ENCODE measurements at places on chromosomes 6 and 20.

GRCh38 chr6:167118006-167118405 lies 4.9 kb upstream of the CCR6 start:
- no peak for DNase-seq

DNA sequence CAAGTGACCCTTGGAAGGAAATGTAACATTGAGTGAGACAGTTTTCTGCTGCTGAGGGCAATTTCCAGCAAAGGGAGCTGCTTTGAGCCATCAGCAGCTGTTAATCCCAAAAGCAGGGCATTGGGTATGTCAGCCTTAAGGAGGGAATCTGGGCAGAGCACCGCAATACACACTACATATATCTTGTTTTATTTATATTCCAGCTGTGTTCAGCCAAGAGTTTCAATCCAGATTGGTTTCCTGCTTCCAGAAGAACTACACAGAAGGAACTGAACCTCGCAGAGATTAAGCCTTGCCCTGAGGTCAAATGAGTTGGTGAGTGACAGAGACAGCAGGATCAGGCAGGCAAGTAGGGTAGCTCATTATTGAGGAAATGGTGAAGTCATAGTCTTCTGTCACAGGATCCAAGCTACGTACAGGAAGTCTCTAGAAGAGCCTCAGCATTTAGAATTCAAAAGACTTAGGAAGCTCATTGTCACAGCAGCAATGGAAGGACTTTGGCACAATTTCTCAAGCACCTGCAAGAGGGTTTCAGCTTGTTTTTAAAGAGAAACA lies 109.9 kb upstream of the HEY2 start:
- no peak for DNase-seq

DNA sequence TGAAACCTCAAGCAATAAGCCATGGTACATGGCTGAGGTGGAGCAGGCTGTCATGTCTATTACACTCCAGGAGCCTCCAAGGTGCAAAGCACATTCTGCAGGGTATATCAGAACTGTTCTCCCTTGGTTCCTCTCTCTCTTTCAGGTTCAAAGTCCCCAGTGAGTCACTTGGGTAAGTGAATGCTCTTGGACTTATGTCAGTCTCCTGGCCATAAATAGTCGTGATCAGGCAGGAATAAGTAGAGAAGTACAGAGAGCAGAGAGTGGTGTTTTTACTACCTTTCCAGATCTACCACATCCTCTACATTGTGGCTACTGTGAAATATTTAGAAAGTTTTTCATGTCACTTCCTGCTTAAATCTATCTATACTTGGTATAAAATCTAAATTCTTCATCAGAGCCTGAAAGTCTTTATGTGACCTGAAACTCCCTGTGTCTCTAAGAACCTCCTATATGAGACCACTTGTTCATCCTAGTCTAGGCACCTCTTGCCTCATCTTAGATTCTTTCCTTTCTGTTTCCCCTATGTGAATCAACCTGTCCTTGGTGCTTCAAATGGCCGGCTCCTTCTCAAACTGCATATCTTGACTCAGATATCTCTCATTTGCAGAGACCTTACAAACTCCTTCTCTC lies 1077.6 kb upstream of the MAP3K7 start:
- DNase-seq, result no peak

- DNase-seq, result no peak
Observed at GRCh38 chr20:51542571-51543421, at the start of gene NFATC2. NFATC2 (minus strand) TSS chr20:51542719; CDS start chr20:51542499, 220 bp downstream.

GRCh38 chr6:125285936-125286335 lies 15.8 kb downstream of the HDDC2 start:
- DNase-seq, result no peak

DNA sequence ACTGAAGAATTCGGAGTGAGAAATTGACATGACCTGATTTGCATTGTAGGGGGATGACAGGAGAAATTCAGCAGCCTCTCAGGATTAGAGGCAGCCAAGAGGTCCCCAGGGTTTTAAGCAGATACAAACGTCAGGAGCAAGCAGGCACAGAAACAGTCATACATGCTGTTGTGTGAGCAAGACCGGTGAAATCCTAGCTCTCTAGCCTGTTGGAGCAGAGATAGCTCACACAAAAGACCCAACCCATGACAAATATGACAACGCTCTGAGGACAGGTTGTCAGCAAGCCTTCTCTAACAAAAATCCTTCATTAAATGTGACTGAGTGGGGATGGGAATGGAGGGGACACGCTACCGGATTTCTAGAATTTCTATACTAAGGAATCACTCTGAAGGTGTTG lies 23.0 kb upstream of the AKAP12 start:
- DNase-seq, result no peak

GRCh38 chr6:32603222-32603621 lies 13.6 kb upstream of the HLA-DRB1 start:
- DNase-seq, result no peak

DNA sequence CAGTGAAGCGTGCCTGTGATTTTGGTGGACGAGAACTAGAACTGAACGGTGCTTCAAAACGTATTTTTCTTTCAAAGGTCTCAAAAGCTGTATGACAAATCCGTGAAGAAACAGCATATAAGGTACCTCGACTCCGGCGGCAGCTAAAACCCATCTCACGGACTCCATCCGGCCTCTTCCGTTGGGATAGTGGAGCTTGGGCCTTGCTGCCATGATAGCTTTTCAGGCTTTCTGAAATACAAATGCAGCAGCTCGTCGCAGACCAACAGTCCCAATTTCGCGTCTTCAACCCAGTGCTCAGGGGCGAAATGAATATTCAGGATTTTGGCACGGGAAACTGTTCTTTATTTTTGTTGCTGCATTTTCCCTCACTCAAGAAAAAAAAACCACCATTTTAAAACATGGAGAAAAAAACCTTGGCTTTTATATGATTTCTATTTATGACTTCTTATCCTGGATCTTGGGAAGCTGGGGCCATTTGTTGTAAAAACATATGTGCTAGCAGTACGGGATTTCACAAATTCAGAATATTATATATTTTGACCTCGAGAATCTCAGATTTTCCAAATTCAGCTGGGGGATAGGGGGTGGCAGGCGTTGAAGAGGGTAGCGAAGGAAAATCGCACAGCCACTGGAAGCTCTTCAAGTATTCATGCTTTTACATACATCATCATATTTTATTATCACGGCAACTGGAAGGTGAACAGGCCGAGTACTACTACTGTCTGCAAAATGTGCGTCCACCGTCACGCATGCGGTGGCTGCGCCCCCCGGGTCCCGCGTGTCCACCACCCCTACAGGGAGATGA lies 849 bp downstream of the GSTA4 start:
- no peak for DNase-seq

DNA sequence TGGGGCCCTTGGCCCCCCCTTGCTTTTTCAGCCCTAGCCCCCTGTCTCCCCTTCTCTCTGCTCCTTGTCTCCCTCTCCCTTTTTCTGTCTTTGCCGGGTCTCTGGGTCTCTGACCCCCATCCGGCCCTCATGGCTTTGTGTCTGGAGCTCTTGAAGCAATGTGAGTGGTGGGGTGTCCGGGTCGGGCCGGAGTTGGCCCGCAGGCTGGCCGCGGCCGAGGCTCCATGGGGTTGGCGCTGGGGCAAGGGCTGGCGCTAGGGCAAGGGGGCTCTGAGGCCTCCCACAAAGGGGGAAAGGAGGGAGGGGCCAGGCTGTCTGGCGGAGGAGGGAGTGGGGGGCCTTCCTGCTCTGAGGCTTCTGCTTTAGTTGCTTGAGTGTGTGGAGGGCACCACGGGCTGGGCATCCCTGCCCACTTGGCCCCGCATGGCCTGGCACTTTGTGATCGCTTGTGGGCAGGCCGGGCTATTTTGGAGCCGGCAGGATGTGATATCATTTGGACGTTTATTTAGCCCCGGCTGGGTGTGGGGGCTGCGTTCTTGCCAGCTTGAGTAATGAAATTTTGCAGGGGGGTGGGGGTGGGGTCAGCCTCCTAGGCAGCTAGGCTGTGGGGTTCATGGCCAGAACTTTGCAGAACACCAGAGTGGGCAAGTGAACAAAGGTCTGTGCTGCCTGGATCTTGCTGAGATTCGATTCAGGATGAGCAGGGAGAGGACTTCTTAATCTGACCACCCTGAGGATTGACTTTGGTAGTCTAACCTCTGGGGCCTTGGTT lies 78.7 kb upstream of the MYL9 start:
- DNase-seq, result no peak

DNA sequence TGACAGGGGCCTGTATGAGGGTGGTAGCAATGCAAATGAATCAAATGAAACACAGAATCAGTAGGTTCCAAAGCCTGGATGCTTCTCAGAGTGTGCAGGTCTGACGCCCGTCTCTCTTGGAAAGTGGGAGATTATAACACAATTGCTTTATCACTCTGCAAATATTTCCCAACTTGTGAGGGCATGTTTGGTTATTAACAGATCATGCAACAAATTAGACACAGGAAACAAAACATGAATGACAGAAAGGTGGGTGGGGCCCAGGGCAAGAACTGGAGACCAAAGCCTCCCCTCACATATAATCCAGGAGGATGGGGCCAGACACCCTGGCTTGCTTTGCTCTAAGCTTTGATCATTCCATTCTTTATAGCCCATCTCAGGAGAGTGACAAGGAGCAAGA lies 108.6 kb upstream of the MRPS10 start:
- no peak for DNase-seq

GRCh38 chr6:136365776-136366354 lies 76.2 kb upstream of the BCLAF1 start:
- peak; percentile 5 for DNase-seq

Measured in stimulated activated CD4-positive, alpha-beta T cell treated with anti-CD3 and anti-CD28 coated beads, Interleukin-2, amount 100 ng/mL, for 48 hours (primary cell).